Left lung (tissue), 14 donors: ENCODE measurements at places on chromosomes 4 and X. TPM values are rescaled to one million over a fixed set of nuclear protein-coding genes. Genes with fewer than 3 reads are reported as not detected.

GRCh38 chr4:176270669-176271068, 1.6 kb upstream of the ASB5 start:
- no peak overlapping the region for H3K4me3 ChIP-seq
- H3K27me3 ChIP-seq = no peaks in the 10 kb centered on the region
- H3K4me1 ChIP-seq = no peaks in the 10 kb centered on the region
- no peak overlapping the region for H3K27ac ChIP-seq
- no peaks in the 10 kb centered on the region for H3K36me3 ChIP-seq
- DNase-seq = no peak

- no peak for DNase-seq
- H3K4me1 ChIP-seq = no peaks in the 10 kb centered on the region
- no peak overlapping the region for H3K27ac ChIP-seq
- H3K27me3 ChIP-seq = no peaks in the 10 kb centered on the region
- H3K4me3 ChIP-seq = no peak overlapping the region
These were observed 35.5 kb upstream of the BMPR1B start for GRCh38 chr4:94722270-94722669.

GRCh38 chr4:2276581-2277325, 14.8 kb upstream of the MXD4 start:
- no peaks in the 10 kb centered on the region for H3K36me3 ChIP-seq
- H3K4me1 ChIP-seq = no peaks in the 10 kb centered on the region
- DNase-seq = peak; percentile 51

GRCh38 chr4:59689149-59689548, 1511.0 kb upstream of the ADGRL3 start:
- H3K4me1 ChIP-seq = no peaks in the 10 kb centered on the region
- no peak overlapping the region for H3K27ac ChIP-seq
- H3K36me3 ChIP-seq = no peaks in the 10 kb centered on the region
- no peaks in the 10 kb centered on the region for H3K27me3 ChIP-seq

GRCh38 chr4:76607266-76607799, 172.3 kb downstream of the SHROOM3 start:
- H3K27ac ChIP-seq = no peak overlapping the region
- no peaks in the 10 kb centered on the region for H3K36me3 ChIP-seq
- H3K4me1 ChIP-seq = peaks cover 15% of the 10 kb centered on the region
- no peaks in the 10 kb centered on the region for H3K27me3 ChIP-seq
- no peak overlapping the region for H3K4me3 ChIP-seq
- no peak for DNase-seq

DNA sequence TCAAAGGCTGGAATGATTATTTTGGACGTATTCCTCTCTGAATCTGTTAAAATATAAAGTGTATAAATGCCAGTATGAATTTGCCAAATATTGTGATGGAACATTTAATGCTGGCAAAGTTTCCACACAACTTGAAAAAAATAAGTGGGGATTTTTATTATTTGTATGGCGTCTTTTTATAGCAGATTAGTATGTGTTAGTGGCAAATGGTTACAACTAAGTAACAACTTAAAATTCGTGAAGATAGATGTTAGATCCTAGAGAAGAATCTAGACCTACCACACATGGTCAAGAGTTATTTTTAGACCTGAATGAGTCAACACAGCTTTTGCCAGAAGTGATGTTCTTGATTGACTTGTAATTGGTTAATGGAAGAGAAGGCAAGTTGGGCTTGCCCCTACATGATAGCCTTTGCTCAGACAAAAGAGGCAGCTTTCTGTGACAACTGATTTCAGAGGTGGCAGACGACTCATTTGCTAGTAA, 4.8 kb downstream of the CPE start:
- no peak for DNase-seq
- H3K4me1 ChIP-seq = no peaks in the 10 kb centered on the region
- no peak overlapping the region for H3K27ac ChIP-seq
- no peak overlapping the region for H3K4me3 ChIP-seq
- peaks cover 41% of the 10 kb centered on the region for H3K27me3 ChIP-seq

DNA sequence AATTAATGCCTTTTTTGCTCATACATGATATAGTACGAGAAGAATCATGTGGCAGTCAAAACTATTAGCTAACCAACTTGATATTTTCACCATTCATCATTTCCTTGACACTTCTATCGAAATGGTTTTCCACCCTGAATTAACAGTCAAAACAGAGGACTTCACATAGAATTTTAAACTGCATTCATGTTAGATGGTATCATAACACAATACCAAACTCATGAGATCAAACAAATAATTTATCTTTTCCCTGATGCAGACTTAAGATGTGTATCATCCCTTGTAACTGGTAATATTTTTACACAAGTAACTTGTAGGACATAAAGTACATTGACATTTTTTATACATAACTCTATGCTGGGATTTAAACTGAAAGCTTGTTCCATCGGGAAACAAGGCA, 18.2 kb upstream of the ANTXR2 start:
- H3K27ac ChIP-seq = no peak overlapping the region
- no peak for DNase-seq
- H3K36me3 ChIP-seq = no peaks in the 10 kb centered on the region

DNA sequence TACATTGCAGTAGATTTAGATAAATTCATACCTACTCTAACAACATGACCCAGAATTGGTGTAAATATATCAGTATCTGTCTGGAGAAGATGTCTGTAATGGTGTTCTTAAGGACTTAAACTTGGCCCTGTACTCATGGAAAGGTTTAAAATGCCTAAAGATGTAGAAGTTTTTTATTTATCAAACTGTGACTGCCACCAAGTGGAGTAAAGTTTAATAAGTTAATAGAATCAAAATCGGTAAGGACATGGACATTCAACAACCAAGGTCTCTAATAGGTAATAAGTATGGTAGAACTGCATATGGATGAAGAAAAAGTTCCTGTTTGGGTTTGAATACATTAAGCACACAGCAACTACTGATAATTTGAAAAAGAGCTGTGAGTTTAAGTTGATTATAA, 474.0 kb upstream of the NDST3 start:
- no peak overlapping the region for H3K27ac ChIP-seq
- no peak overlapping the region for H3K4me3 ChIP-seq
- no peak for DNase-seq
- H3K36me3 ChIP-seq = no peaks in the 10 kb centered on the region
- no peaks in the 10 kb centered on the region for H3K27me3 ChIP-seq

DNA sequence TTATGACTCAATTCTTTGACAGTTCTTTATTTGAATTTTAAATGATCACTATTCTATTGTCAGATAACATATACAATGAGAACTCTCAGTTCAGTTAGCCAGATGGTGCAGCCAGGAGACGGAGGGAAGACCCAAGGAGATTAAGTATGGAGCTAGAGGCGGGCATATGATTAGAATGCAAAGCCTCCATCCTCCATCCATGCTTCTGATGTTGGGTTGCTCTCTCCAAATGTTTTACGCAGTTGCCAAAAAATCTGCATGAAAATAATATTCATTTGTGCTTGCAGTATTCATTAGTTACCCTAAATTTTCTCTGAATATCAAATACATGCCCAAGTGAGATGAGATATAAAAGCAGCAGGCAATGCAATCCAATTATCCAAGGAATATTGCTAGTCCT, 874.8 kb downstream of the C4orf33 start:
- H3K27me3 ChIP-seq = no peaks in the 10 kb centered on the region
- no peaks in the 10 kb centered on the region for H3K36me3 ChIP-seq
- H3K4me3 ChIP-seq = no peak overlapping the region
- no peak for DNase-seq
- no peak overlapping the region for H3K27ac ChIP-seq

DNA sequence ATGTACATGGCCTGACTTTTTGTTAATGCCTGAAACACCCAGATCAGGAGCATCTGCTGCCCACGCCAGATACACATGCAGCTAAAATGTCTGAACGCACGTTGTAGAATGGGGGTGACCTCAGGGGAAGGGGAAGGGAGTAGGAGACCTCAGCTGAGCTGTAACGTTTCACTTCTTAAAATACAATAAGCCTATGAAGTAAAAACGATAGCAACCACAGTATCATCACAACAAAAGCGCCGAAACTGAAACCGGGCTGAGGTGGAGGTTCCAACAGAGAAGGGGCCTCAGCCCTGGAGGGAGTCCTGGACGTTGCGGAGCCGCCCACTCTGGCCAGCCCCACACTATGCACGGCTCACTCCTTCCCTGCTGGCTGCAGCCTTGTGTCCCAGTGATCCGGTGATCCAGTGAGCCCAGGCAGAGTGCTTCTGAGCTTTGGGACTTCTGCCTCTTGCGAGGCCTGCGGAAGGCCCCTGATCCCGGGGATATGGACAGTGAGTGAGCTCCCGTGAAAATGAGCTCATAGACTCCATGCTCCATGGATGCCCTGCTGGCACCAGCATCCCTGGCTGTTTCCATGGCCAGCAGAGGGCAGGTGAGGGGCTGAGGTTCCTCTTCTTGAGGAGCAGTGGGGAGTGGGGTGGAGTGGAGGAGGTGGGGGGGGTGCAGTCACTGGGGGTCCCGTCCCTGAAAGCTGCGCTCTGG, 52.0 kb downstream of the HMX1 start:
- H3K36me3 ChIP-seq = no peaks in the 10 kb centered on the region
- no peak overlapping the region for H3K27ac ChIP-seq
- peaks cover 7% of the 10 kb centered on the region for H3K27me3 ChIP-seq
- no peak overlapping the region for H3K4me3 ChIP-seq

- peaks cover 4% of the 10 kb centered on the region for H3K4me1 ChIP-seq
- DNase-seq = peak; percentile 44
- H3K36me3 ChIP-seq = no peaks in the 10 kb centered on the region
- H3K27ac ChIP-seq = no peak overlapping the region
- no peaks in the 10 kb centered on the region for H3K27me3 ChIP-seq
- no peak overlapping the region for H3K4me3 ChIP-seq
These were observed 34.3 kb downstream of the NLGN3 start for GRCh38 chrX:71178908-71179307.

- no peaks in the 10 kb centered on the region for H3K27me3 ChIP-seq
- no peak overlapping the region for H3K4me3 ChIP-seq
- no peak overlapping the region for H3K27ac ChIP-seq
- H3K4me1 ChIP-seq = no peaks in the 10 kb centered on the region
- H3K36me3 ChIP-seq = no peaks in the 10 kb centered on the region
- DNase-seq = no peak
These were observed 2.5 kb downstream of the NONO start for GRCh38 chrX:71285929-71286328.

RAB41 gene
- not detected for total RNA-seq

MMRN1 gene
- total RNA-seq = 62.1 TPM

UGT2A1 gene
- not detected for total RNA-seq

POU4F2 gene
- not detected for total RNA-seq
